ENCODE measurements at places on chromosomes 5 and 9.

GRCh38 chr5:74016373-74016772 is 390.4 kb downstream of the ARHGEF28 start:
- DNase-seq, result no peak

- DNase-seq, result no peak
These were observed 1.9 kb upstream of the ANKRD18A start for GRCh38 chr9:38622288-38622674.

- no peak for DNase-seq
These were observed 274.3 kb upstream of the DMRT1 start for GRCh38 chr9:567128-567746.

GRCh38 chr5:383066-383465 is 59.9 kb upstream of the EXOC3 start:
- DNase-seq, result no peak

GRCh38 chr9:93860694-93861658 is 94.2 kb downstream of the BARX1 start:
- no peak for DNase-seq

GRCh38 chr5:103060424-103060954 is 59.4 kb downstream of the GIN1 start:
- no peak for DNase-seq

GRCh38 chr9:83630938-83631457 is 8.1 kb downstream of the IDNK start:
- no peak for DNase-seq

GRCh38 chr9:99565203-99565602 is 256.5 kb upstream of the NR4A3 start:
- no peak for DNase-seq

GRCh38 chr9:126166291-126166690 is 160.3 kb upstream of the MVB12B start:
- DNase-seq, result no peak

DNA sequence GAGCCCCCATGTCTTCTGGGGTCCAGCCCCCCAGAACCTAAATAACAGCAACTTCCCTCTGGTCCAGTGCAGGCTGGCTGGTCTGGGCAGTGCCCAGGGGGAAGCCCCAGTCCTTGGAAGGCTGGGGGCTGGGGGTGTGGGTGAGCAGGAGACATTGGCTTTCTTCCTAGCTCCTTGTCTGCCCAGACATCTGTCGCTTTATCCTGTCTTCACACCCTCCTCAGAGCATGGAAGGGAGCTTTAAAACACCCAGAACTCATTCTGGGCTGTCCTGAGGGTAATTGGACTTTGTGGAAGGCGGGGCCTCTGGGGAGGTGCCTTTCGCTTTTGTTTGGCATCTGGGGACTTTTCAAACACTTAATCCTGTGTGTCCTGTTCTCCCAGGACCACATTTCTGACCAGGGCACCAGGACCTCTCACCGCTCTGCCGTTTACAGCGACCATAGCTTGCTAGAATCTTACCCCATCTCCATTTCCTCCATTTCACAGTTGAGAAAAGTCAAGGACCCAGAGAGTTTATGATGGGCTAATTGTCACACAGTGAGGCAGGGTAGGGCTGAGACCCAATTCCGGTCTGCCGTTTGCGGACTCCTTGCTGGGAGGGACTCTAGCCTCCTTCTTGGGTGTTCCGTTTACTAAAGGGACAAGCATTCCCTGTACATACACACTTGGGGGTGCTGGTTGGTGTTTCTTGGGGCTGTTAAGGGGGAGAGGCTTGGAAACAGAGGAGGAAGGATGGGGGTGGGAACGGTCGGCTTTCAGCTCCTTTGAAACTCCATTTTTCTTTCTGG is 1.1 kb downstream of the GSN start:
- no peak for DNase-seq

GRCh38 chr9:72704688-72705375 is 183.4 kb downstream of the TMC1 start:
- no peak for DNase-seq

DNA sequence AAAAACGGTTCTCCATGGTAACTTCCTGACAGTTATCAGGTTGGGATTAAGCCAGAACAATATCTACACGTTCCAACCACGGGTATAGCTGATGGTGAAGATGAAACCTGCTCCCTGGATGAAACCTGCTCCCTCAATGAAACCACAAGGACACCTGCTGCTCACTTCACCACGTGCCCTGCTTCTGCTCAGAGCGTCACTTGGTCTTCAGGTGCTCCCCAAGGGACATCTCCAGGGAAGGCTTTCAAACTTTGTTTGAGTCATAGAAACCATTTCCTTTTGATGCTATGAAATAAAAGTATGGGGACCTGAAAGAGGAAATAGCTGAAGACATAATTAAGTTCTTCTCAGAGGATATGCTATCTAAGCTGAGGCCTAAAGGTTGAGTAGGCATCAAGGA is 242.4 kb downstream of the MED10 start:
- no peak for DNase-seq

DNA sequence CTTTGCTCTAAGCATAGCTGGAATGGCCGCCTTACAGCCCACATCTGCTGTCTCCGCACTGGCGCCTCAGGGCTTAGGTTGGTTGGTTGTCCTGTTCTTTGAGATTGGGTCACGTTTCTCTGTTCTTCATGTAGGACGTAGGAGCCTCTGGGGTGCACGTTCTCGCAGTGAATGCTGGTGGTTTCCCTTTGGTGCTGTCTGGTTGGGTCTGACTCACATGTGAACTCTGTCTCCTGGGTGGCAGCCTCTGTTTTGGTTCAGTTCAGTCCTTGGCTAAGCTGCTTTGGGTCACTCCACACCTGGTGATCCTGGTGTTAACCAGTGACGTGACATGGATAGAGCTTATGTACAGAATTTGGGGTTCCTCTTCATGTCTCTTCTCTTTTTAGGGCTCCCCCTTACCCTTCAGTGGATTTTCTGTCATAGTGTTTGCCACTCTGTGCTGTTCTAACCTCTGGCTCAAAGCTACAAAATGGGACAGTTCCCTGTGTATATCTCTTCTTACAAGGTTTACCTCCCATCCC is 12.6 kb upstream of the LPCAT1 start:
- DNase-seq, result no peak

Data from epithelial cell of prostate (primary cell).